ENCODE measurements at places on chromosomes 7 and 10.

DNA sequence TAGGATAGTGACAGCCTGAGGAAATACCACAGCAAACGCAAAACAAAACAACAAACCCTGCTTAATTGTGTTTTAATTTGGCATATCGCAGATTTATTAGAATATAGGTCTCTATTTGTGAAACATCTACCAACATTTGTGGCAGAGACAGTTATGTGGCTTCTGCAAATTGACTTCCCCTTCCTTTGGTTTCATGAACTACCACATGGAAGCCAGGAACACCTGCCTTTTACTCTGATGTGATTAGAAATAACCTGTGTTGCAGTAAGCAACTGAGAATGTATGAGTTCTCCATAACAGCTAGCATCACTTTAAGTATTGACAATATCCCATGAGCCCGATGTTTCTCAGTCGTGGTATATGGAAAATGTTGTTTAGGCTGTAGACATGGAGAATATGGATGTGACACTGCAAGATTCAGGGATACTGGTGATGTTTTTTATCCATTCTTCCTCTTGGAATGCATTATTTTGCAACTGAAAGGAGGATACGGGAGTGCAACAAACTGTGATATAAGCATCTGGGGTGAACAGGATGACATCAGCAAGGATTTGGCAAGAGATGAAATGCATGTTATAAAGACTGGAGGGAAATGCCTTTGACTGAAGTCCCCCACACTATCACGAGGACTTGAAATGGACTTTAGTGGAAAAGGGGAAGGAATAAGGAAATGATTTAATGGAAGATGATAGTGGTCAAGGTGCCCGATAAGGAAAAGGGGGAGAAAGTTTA lies 95.9 kb downstream of the CUBN start:
- DNase-seq, result no peak

DNA sequence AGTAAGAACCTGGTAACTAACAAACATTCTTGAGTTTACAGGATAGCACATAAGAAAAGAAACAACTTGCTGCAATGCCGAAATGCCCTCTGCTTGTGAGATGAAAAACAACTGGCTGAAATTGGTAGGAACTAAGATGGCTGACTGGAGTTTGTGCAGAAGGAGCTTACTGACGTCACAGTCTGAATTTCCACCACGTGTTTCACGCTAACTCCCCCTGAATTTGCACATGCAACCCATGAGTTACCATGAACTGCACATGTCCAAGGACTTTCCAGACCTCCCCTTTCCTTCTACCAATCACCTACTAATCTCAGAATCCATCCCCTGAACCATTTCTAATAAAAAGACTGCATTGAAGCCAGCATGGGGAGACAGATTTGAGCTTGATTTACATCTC lies 86.3 kb upstream of the KCND2 start:
- DNase-seq, result no peak

GRCh38 chr7:128352153-128352537 lies 8.4 kb upstream of the RBM28 start:
- DNase-seq, result no peak

DNA sequence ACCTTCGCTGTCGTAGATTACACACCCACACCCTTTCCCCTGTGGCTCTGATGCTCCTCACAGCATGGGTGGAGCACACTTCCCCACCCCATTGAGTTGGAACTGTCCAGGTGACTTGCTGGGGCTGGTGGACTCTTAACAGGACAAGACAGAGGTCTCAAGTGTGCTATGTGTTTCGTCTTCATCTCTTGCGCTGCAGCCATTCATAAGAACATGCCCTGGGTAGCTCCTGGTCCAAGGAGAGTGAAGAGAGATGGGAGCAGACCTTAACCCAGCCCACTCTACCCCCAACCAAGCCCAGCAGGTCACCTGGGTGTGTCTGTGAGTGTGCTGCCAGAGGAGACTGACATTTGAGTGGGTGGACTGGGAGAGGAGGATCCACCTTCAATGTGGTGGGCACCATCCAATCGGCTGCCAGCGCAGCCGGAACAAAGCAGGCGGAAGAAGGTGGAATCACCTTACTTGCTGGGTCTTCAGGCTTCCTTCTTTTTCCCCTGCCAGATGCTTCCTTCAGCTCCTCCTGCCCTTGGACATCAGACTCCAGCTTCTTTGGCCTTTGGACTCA lies 112.4 kb downstream of the HTR5A start:
- DNase-seq, result no peak

GRCh38 chr7:111765751-111766643 lies 203.7 kb upstream of the IMMP2L start:
- DNase-seq, result no peak

DNA sequence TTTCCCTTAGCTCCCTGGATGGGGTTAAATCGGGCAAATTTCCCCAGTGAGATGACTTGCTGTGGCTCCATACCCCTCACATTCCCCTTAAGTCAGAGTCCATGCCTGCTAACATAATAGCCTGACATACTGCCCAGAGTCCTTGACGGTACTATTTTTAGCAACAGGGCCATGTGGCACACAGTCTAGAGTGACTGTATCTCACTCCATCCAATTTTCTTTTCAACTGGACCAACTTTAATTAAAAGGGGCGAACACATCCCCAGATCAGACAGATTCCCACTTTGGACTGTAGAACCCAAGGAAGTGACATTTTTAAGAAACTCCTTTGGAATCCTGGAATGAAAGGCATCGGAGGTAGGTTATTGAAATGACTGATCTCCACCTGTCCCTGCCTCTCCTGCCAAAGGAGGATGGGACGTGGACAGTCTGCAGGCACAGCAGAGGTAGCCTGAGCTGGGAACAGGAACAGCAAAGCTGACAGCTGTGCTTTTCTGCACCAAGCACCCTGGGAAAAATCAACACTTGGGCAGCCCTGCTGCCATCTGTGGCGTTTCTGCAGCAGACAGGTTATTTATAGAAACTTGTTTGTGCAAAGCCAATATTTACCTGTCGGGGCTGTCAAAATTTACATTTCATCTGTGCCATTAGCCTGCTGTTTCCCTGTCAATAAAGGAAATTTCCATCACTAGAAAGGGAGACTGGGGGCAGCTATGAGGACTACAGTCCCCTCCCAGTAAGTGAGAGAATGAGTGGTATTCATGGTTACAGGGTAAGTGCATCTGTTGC lies 221.5 kb upstream of the AOAH start:
- no peak for DNase-seq

DNA sequence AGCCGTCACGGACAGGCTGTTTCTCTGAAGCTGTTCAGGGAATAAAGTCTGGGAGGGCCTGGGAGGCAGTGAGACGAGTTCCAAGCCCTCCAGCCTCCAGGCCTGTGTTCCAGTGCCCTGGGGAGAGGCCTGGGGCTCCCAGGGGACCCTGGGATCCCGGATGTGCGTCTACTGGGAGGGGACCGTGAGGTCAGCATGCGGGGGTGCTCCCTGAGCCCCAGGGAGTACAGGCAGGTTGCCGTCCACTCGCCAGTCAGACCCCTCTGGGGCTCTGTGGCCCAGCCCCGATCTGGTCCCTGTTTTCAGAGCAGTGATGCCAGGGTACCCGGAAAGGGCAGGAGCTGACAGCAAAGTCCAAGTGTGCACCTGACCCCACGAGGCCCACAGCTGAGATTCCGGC lies 80.9 kb upstream of the DNAAF5 start:
- no peak for DNase-seq

- DNase-seq, result no peak
Observed at GRCh38 chr10:118922226-118922625, 107.3 kb upstream of the NANOS1 start.

DNA sequence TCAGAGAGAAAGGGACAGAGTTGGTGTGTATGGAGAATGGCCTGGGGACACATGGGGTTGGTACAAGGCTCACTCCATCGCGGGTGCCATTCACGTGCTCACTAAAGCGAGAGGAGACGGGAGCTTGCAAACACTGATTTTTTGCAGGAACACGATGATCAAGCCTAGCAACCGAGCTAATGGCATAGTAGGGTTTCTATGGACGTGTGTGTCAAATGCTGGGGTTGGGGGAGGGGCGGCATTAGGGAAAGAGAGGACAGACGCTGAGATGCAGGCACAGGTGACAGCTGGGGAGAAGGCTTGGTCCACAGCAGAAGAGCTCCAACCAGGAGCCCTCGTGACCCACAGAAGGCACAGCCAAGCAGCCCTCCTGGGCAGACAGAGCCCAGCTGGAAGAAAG lies 33.9 kb downstream of the RCC1L start:
- no peak for DNase-seq

- no peak for DNase-seq
Observed at GRCh38 chr7:74225400-74225799, 15.6 kb downstream of the LAT2 start.

DNA sequence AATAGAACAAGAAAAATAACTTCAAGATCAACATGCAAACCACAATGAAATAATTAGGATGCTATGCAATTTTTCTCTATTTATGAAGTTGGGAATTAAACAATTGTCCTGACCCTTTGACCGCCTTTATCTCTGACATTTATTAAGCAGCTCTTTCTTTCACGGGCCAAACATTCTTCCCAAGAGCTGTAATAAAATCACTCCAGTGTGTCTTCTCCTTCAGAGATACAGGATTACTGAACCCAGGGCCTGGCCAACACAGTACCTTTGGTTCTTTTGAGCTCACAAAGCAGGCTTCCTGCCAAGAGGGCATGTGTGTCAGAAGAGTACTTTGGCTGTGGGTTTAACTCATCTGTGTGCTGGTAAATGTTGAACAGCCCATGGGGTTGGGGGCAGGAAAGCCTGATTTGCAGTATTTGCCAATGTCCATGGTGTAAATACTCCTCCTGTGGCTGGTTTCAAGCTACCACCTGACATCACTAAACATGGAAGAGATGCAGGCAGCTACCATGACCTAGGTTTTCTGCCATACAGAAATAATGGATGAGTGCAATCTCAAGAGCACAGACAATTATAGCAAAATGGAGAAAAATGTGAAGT lies 121.7 kb downstream of the FANK1 start:
- no peak for DNase-seq
